ENCODE measurements at places on chromosomes 1 and 21.

GRCh38 chr1:207097871-207098324 is 6.1 kb upstream of the C4BPA start:
- DNase-seq, result no peak

DNA sequence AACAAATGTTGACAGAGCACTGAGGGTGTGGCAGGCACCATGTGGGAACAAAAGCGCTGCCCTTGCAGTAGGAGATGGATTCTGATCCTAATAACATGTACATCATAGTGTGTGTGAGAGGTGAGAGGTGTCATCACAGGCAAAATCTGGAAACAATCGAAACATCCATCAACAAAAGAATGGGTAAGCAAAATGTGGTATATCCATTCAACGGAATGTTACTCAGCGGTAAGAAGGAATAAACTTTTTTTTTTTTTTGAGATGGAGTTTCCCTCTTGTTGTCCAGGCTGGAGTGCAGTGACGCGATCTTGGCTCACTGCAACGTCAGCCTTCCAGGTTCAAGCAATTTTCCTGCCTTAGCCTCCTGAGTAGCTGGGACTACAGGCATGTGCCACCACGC is 112.3 kb downstream of the ACTL8 start:
- DNase-seq, result no peak

- DNase-seq, result peak; percentile 40
Measured at GRCh38 chr1:983798-984475, 2.0 kb upstream of the PERM1 start.

DNA sequence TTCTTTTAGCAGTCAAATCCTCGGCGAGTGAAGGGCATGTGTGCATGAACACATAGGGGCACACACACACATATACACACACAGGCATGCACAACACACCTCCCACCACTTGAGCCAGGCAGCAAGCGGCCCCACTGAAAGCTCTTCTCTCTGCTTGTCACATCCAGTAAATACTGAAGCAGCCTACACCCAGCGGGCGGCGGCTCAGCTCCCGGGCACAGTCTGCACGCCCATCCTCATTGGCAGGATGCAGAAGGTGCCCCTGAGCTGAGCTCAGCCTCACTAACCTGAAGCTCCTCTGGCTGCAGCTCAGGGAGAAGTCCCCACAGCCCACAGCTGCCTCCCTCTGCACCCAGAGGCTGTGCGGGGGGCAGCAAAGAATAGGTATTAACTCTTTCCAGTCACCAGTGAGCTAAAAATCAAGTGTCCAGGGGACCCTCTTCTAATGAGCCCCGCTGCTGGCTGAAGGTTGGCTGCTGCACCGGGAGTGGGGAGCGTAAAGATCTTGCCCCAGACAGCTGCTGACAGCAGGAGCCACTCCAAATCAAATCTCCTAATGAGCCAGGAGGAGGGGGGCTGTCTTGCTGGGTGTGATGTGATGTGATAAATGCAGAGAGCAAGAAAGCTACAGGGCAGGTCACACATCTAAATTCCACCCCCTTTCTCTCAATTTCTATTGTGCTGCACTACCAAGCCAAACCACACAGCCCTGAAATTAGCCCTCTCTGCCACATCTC is 12.5 kb downstream of the RGS8 start:
- no peak for DNase-seq

DNA sequence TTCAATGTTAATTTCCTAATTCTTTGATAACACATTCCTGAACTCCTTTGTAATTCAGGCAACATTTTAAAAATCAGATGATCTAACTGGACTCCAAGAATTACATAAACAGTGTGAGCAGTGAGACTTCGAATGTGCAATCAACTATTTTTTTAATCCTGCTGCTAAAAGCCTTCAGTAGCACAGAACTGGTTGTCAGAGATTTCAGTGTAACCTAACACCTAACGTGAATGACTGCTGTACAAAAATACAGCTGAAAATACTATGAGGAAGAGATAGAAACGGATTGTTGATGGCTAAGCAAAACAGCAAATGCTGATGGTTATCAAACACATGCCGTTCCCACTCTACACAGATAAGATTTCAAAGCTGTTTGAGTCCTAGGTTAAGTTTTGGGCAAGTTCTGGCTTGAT is 46.1 kb downstream of the APP start:
- DNase-seq, result no peak

DNA sequence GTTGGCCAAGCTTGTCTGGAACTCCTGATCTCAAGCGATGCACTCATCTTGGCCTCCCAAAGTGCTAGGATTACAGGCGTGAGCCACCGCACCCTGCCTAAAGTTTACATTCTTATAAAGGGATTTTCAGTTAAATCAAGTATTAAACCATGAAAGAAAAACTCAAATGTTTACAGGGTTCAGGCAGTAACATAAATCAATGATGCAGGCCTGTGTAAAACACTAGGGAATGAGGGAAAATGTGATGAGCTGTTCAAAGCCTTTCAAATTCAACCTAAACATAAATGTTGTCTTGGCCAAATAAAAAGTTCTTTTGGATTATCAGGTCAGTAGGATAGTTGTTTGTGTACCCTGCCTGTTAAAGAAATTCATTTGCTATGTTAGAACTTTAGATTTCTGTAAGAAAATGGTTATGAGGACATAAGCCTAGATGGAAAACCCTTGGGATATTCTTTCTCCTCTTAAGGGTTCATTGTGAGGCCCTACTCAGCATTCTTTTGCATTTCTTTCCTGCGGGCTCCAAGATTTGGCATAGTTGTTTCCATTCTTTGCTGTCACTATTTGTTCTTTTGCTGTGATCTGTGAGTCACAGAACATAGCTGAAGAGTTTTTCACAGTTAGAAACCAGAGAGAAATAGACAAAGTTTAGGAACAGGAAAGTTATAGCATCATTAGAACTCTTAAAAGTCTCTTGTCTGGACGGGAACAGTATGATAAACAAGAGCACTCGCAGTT is 8.9 kb upstream of the ZRANB2 start:
- DNase-seq, result no peak

DNA sequence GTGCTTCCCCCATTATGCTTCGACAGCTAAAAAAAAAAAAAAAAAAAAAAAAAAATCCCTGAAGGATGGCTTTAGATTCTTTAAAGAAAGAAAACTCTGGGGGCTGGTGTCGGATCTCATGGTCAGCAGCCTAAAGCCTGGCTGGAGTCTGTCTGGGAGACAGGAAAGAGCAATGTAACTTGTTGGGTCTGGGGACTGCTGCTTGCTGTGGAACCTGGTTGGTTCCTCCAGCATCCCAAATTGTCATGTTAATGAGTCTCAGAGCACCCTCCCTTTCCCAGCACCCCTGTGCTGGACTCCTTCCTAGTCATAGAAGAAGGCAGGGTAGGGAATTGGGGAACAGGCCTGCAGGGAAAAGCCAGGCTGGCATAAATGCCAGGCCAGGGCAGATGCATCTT is 3.0 kb downstream of the KCNC4 start:
- no peak for DNase-seq

DNA sequence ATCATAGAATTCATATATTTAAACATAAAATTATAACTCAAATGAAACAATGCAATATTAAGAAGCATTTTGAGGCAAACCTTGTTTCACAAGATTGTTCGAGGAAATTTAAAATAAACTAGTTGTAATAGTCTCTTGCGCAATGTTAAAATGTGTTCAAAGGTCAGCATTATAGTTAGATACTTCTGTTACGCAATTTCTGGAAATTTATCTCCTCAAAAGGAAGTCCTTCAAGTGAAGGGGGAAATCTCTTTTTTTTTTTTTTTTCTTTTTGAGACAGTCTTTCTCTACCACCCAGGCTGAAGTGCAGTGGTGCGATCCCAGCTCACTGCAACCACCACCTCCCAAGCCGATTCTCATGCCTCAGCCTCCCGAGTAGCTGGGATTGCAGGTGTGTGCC is 52.1 kb downstream of the FMO4 start:
- no peak for DNase-seq

- no peak for DNase-seq
Measured at GRCh38 chr1:3596663-3597598, 14.4 kb downstream of the MEGF6 start.

Measured in T follicular helper cell (primary cell).